ENCODE measurements at places on chromosomes 6 and 20. TPM values are rescaled to one million over a fixed set of nuclear protein-coding genes. Genes with fewer than 3 reads are reported as not detected.
A peak's percentile ranks its signal among the peaks of the same experiment; 100 is the strongest.

Gene CYP39A1
- total RNA-seq = 2.9 TPM

DNA sequence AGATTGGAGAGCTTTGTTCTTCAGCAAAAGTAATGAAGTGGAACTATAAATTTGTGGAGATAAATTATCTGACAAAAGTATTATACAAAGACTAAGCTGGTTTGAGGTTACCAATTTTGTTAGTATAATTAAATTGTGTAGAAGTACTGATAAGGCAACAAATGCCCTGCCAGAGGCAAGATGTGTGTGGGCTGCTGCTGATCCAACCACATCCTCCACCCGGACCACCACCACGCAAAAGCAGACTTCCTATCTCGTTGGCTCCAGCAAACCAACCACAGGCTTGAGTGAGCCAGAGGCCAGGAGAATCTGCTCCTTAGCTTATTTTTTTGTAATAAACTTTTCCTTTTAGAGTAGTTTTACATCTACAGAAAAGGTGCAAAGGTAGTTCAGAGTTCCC is 1.1 kb upstream of the MYLK4 start:
- DNase-seq = no peak

- DNase-seq = no peak
These were observed 190.0 kb upstream of the BTBD3 start for GRCh38 chr20:11727708-11728107.

GRCh38 chr6:118771253-118771652 is 119.9 kb upstream of the CEP85L start:
- no peak for DNase-seq

DNA sequence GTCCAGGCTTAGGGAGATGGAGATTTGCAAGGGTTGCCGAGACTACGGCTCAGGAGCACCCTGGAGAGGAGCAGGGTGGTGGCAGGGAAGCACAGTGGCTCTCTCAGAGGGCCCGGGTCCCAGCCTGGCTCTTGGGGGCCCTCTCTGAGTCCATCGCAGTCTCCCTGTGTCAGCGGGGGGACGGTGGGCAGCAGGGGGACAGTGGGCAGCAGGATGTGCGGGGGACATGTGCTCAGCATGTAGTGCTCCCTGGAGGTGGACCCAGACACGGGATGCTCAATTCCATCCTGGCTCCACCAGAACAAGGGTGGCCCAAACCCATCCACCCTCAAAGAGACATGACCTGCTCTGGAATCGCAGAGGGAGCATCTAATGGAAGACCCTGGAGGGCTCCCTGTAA is 43.0 kb upstream of the ZBP1 start:
- DNase-seq = no peak

- DNase-seq = no peak
These were observed 25.5 kb upstream of the LTV1 start for GRCh38 chr6:143817621-143818020.

- DNase-seq = no peak
These were observed 81.2 kb downstream of the ASXL1 start for GRCh38 chr20:32439132-32439829.

DNA sequence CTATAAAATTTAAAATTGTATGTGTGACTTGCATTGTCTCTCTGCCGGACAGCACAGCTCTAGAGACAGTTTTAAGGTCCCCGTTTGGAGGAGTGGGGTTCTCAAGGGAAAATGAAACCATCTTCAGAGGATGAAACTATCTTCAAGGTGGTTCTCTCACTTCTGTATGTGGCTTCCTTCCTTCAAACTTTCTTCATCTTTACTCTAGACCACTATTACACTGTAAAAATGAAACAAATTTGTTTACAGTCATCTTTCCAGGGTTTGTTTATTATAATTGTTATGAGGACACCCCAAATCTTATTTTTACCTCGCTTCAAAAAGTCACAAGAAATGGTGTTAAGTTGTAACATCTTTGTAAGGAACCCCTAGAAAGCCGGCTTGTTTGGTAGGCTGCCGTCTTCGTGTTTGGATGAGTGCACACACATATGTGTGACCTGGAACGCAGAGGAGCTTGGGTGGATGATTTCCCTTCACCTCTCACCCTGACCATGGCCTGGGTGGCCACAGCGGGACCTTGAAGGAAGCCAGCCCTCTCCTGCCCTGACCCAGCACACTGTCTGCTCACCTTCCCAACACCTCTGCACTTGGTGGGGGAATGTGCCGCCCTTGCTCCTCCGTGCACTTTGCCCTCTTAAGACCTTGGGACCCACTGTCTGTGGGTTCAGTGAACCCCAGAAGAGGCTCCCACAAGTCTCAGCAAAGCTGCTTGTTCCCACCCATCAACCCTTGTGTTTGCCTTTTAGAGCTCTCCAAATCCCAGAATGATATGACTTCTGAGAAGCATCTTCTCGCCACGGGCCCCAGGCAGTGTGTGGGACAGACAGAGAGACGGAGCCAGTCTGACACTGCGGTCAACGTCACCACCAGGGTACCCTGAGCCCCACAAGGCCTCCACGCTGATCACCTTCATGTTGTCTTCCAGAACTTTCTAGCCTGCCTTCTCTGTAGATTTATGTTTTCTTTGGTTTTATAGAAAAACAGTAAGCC is 67.8 kb downstream of the SYTL3 start:
- DNase-seq = no peak

DNA sequence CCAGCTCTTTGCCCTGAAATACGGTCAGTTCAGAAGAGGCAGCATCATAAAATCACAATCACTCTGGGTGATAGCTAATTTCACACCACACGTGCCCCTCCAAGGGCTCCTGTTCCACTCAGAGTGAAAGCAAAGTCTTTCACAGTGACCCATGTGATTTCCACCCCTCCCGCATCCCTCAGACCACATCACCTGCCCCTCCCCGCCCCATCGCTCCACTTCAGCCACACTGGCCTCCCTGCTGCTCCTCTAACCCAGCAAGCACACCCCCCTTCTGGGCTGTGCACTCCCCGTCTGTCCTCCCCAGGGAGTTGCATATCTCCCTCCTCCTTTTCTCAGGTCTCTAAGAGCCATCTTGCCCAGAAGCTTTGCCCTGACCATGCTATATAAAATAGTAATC is 74.5 kb downstream of the PSMG4 start:
- no peak for DNase-seq

GRCh38 chr6:156731396-156731795 is 45.8 kb upstream of the ARID1B start:
- no peak for DNase-seq

Gene TFAP2D
- 2.9 TPM for total RNA-seq

Gene BANF2
- not detected for total RNA-seq

DNA sequence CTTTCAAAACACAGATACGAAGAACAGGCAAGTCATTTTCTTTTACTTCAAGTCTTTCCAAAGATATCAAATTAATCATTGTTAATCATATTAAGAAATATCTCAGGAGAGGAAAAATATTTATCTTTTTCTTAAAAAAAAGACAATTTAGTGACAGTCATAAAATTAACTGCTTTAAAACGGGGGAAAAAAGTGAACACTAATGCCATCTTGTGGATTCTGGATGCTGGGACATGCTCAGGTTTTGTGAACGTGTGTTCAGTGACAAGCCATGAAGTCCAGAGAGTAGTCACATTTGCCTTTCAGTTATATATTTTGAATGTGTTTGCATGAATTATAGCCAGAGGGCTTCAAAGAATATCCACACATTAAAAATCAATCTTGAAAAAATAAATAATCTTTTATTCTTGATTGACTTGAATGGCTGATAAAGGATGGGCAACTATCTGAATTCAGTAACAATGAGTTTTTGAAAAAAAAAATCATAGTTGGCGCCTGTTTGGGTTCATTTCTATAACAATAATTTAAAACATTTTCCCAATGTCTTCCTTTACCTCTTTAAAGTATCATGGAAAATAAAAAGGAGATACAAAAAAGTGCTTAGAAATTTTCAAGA is 74.7 kb upstream of the NOX3 start:
- peak; percentile 5 for DNase-seq

GRCh38 chr6:69580706-69581105 is 216.1 kb downstream of the LMBRD1 start:
- DNase-seq = no peak

Gene SLC17A2
- total RNA-seq = not detected

- DNase-seq = no peak
These were observed 237.8 kb downstream of the SYNE1 start for GRCh38 chr6:152399399-152399798.

DNA sequence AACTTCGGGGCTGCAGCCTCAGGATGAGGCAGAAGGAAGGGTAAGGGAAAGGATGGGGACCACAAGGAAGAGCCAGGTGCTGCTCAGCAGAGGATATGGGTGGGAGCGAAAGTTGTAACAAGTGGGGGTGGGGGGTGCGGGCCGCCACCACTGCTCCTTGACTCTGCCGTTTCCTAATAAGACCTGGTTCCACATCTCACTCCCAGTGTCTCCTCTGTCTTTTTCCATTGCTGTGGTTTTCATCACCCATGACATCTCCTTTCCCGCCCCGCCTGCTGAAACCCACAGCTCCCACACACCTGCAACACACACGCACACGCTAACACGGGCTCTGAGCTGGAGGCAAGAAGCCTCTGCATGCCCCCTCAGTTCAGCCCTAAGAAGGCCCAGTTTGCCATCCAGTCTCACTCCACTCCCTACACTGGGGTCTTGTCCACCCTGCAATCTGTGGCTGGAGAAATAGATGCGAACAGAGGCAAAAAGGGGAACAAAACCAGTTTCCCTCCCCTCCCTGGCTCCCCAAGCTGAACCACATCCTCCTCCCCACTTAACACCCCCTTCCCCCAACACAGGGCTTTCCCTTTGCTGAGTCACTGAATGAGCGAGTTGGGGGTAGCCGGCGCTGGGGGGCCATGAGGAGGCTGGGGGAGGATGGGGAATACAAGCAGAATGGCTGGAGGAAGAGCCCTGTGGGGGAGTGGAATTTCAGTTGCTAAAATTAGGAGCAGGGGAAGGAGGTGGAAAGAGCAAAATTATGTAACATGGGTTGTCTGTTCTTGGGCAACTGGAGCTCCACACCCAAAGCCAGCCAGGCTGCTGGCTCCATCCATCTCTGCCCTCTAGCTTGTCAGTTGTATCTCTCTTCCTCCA is 11.5 kb downstream of the NFKBIL1 start:
- DNase-seq = peak; percentile 48

Gene SAMD5
- 11.8 TPM for total RNA-seq

Gene RAET1L
- not detected for total RNA-seq

Gene OR2H1
- total RNA-seq = under 0.01 TPM

GRCh38 chr6:100695445-100695844 is 185.7 kb downstream of the ASCC3 start:
- no peak for DNase-seq

Gene PRL
- total RNA-seq = not detected

GRCh38 chr6:36032261-36032660 is 4.7 kb downstream of the MAPK14 start:
- DNase-seq = no peak

- no peak for DNase-seq
These were observed 95.5 kb downstream of the PPP1R14C start for GRCh38 chr6:150238336-150238741.

Gene CFB
- 0.82 TPM for total RNA-seq

Gene TGM3
- total RNA-seq = not detected

DNA sequence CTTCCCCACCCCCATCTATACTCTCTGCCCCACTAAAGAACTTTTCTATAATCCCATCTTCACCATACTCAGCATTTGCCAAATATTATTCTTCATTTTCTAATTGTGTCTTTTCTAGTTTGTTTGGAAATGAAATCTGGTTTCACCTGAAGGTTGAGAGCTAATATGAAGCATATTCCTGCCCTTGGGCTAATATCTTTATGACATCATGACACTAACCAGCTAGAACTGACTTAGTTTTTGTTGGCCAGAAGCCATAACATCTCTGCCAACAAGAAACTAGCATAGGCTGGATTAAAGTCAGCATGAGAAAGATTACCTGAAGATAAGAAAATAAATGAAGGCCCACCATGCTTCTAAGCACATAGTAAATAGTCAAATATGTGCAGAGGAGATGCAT is 16.7 kb downstream of the UNC5CL start:
- no peak for DNase-seq

Gene TFAP2A
- total RNA-seq = not detected
